ENCODE measurements at places on chromosomes 7 and 10. TPM values are rescaled to one million over a fixed set of nuclear protein-coding genes. Genes with fewer than 3 reads are reported as not detected.
A peak's percentile ranks its signal among the peaks of the same experiment; 100 is the strongest.

- DNase-seq = no peak
Measured at GRCh38 chr7:111011520-111011919, 79.4 kb upstream of the LRRN3 start.

DNA sequence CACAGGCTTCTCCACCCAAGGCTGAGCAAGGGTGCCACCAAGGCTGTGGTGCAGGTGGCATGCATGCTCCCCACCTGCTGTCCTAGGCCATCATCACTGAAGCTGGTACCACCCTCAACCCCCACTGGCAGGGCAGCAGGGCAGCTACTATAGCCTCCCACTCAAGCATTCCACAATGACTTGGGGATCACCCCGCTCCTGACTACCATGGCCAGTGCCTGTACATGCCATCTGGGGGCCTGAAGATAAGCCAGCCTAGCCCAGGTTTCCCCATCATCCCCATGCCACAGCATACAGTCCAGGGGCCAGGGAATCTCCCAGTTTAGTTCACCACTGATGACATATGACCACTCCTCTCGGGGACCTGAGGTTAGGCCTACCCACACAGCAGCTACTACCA is 510.9 kb upstream of the LRRTM3 start:
- DNase-seq = no peak

DNA sequence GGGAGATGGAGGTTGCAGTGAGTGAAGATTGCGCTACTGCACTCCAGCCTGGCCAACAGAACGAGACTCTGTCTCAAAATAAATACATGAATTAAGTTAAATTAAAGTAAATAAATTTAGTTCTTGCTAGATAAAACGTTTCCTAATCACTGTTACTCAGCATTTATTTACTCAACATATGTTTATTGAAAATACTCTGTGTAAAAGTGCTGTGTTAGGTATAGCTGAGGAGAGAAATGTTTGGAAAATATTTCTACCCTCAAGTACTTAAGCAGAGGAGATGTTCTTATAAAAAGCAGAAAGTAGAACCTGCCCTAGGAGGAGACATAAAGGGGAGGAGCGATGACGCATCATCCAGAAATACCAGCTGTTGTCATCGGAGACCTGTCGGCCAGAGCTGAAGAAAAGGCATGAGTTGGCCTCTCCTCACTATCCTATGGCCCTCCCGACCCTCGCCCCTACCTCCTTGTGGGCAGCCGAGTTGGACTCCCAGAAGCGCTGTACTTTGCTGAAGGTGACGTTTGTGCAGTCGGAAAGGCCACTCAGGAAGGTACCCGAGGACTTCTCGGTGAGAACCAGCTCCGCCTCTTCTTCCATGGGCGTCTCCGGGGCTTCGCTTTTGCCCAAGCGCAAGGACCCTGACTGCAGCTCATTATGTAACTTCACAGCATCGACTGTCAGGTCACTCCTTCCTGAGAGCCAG is 1.1 kb downstream of the RRP12 start:
- peak; percentile 76 for DNase-seq

DNA sequence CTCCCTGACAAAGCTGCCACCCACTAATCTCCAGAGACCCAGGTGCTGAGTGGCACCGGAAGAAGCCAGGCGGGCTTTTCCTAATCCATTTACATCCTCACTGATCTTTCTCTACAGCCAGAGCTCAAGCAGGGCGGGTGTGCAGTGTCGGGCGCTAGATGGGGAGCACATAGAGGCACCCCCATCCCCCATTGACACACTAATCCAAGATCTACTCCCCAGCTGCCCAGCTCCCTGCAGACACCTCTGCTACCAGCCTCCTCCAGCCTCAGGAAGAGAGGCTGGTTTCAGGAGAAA is 22.2 kb downstream of the FRMPD2 start:
- DNase-seq = no peak

DNA sequence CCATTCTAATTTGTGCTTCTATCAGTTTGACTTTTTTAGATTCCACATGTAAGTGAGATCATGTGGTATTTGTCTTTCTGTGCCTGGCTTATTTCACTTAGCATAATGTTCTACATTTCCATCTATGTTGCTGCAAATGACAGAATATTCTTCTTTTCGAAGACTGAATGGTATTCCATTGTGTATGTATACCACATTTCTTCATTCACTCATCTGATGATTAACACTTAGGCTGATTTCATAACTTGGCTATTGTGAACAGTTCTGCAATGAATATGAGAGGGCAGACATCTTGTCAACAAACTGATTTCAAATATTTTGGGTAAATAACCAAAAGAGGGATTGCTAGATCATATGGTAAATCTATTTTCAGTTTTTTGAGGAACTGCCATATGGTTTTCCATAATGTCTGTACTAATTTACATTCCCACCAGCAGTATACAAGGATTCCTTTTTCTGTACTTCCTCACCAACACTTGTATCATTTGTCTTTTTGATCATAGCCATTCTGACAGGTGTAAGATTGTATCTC is 52.9 kb downstream of the ZNF22 start:
- no peak for DNase-seq

DNA sequence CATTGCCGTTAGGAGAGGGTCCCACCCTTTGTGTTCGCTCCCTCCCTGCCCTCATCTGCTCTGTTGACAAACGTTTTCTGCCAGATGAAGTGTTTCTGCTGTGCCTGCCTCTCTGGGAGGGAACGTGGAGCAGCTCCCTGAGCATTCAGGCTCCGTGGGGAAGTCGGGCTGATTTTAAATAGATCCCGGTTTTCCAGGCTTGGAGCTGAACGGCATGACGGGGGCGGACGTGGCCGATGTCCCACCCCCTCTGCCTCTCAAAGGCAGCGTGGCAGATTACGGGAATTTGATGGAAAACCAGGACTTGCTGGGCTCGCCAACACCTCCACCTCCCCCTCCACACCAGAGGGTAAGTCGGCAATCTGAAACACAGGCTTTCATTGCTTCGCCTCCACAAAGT is 101.9 kb upstream of the NPS start:
- no peak for DNase-seq

DNA sequence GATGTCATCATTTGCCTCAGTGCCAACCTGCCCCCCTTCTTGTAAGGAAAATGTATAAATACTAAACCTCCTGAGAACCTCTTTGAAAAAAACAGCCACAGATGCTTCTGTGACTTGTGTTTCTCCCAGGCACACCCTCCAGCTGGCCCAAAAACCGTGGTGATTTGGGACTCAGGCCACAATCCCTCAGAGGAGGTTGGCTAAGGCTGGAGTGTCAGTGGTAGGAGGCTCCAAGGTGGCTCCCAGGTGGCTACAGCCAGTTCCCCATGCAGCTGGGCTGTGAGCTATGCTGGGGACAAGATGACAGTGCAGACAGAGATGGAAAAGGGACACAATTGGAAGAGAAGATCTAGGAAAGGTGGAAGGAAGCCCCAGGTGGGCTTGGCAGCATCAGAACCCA is 104.7 kb downstream of the CPXM2 start:
- DNase-seq = no peak

GRCh38 chr10:16992611-16993119 is 136.9 kb downstream of the CUBN start:
- no peak for DNase-seq

DNA sequence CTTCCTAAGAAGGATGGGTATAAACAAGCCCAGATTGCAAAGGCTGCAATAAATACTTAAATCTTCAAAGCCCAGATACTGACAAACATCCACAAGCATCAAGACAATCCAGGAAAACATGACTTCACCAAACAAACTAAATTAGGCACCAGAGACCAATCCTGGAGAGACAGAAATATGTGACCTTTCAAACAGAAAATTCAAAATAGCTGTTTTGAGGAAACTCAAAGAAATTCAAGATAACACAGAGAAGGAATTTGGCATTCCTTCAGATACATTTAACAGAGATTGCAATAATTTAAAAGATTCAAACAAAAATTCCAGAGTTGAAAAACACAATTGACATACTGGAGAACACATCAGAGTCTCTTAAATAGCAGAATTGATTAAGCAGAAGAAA is 23.0 kb downstream of the GSDME start:
- no peak for DNase-seq

GRCh38 chr7:150417239-150417638 is 33.2 kb upstream of the GIMAP8 start:
- DNase-seq = no peak

DNA sequence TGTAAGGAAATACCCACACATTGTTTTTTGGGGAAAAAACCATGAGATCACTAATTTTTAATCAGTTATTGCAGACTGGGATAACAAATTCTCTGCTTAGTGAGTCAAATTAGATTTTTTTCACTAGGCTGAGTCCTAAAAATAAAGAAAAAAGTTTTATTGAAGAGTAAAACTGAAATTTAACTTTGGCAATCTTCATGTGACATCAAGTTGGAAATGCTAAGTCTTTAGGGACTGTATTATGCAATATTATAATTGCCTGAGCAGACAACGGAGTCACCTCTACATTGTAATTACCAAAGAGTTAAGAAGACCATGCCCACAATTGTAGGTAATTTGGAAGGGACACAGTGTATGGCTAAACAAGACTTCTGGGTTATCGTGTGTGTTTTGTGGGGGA is 2.2 kb upstream of the CLEC5A start:
- no peak for DNase-seq

DNA sequence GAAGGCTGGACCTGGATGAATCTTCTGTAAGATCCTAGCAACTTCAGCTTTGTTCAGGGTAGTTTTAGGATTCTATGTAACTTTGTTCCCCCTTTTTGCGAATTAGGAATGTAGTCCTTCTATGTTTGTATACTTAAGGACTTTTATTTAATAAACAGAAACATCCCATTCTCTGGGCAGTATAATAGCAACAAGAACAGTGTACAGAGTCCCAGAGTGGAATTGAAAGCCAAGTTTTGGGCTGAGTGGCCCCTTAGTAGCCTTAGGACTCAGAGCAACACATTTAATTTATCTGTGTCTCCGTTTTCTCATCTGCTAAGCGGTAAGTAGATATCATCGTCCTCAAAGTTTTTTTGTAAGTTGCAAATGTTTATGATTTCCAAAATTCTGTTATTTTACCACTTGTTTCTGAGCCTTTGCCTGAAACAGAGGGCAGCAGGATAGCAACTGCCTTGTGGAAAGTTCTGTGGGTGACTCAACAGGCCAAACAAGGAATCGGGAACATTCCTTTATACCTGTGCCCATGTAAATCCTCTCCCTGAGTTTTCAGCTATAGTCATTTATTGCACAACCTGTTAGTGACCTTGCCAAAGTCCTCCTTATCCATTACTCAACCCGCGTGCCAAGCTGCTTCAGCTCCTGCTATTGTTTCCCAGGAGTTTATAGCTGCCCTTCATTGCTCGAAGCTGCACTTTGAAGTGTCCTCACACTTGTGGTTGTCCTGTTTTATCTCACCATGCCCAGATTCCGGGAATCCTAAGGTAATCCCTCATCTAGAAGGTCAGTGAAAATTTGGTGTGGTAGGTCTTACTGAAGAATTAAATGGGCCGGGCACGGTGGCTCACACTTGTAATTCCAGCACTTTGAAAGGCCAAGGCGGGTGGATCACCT is 199.1 kb upstream of the AHR start:
- DNase-seq = peak; percentile 29

- DNase-seq = no peak
Measured at GRCh38 chr7:30450240-30450982, 28.2 kb downstream of the NOD1 start.

DNA sequence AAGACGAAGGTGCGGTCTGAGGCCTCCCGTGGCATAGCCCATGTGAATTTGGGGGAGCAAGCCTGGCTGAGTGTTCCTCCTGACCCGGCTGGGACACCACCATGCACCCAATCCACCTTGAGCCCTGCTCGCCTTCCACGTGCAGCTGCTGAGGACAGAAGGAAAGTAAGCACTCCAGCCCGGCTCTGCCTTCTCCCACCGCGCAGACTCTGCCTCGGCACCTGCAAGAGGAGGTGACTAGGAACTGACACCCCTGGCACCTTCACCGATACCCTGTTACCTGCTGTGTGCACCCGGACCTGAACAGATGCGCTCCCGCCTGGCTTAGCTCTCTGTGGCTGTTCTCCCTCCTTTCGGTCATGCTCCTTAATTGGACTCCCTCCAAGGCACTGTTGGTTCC is 57.0 kb upstream of the OPN4 start:
- DNase-seq = no peak

GRCh38 chr10:76463111-76463510 is 1031.7 kb downstream of the LRMDA start:
- DNase-seq = no peak

The STEAP4 gene
- not detected for total RNA-seq

The ANK3 gene
- total RNA-seq = 15.0 TPM

The GFRA1 gene
- 0.80 TPM for total RNA-seq

The PDIA4 gene
- total RNA-seq = 332 TPM

The RBP4 gene
- not detected for total RNA-seq

The SFRP4 gene
- total RNA-seq = 0.77 TPM

The MRPS24 gene
- total RNA-seq = 373 TPM

The EPDR1 gene
- 75.9 TPM for total RNA-seq

The SPDYE2 gene
- not detected for total RNA-seq

The DCLRE1A gene
- total RNA-seq = 9.8 TPM

All from Daoy (cell line).